IMR-90 (cell line): ENCODE measurements at places on chromosomes 1 and 21. TPM values are rescaled to one million over a fixed set of nuclear protein-coding genes. Genes with fewer than 3 reads are reported as not detected.

The HRNR gene
- not detected in 2 replicates for total RNA-seq

DNA sequence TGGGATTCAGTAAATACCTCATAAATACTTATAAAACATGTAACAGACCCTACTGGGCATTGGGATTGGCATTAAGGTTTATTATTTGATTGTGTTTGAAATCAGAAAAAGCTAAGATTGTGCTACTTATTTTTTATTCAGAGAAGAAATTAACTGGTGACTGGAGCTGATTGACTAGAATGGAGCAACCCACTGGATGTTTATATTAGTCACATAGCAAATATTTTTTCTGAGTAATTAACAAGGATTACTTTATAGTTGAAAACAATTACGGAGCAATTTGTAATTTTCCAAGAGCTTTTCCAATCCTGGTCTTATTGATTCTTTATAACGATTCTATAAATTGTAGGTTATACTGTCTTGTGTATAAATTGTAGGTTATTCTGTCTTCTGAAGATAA is 208.7 kb downstream of the HLX start:
- peak; percentile 55 for DNase-seq

DNA sequence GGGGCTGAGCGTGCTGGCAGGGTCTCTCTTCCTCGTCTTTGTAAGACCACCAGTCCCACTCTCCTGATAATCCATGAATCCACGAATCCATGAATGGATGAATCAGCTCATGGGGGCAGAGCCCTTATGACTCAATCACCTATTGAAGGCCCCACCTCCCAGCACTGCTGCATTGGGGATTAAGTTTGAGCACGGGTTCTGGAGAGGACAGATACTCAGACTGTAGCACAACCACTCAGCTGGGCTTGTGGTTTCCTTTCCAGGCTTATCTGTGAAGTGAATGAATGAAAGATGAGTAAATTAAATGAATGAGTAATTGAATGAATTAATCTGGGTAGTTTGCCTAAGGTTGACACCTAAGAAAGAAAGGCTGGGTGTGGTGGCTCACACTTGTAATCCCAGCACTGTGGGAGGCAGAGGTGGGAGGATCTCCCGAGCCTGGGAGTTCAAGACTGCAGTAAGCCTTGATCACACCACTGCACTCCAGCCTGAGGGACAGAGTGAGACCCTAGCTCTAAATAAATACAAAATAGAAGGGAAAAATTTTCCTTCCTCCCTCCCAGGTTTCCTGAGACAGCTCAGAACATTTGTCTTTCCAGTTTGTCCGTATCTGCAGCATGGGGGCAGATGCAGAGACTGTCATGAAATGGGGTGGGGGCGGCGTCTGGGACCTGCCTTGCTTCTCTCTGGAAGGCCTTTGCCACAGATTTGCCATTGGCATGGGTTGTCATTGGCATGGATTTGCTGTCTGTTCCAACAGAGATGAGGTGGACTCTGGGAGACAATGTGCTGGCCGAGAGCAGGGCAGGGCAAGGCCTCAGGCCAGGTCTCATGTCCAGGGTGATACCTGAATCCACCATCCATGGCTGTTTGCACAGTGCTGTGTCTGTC is 187.7 kb upstream of the C1orf174 start:
- DNase-seq: no peak

GRCh38 chr1:48568501-48568900 is 96.5 kb upstream of the SPATA6 start:
- DNase-seq: no peak

The MAB21L3 gene
- total RNA-seq: not detected in 2 replicates

The COQ8A gene
- 3.3 and 3.8 TPM in 2 replicates for total RNA-seq

- peak; percentile 72 for DNase-seq
Observed at GRCh38 chr1:226064816-226065248, 2.3 kb downstream of the H3-3A start.
